ENCODE measurements at places on chromosomes 4 and X.
A peak's percentile ranks its signal among the peaks of the same experiment; 100 is the strongest.

GRCh38 chr4:141448490-141448889 lies 187.9 kb upstream of the IL15 start:
- no peak for DNase-seq

GRCh38 chr4:98611677-98612317 lies 46.6 kb downstream of the TSPAN5 start:
- DNase-seq: no peak

- DNase-seq: peak; percentile 1
Measured at GRCh38 chr4:57426779-57427395, 316.7 kb upstream of the IGFBP7 start.

DNA sequence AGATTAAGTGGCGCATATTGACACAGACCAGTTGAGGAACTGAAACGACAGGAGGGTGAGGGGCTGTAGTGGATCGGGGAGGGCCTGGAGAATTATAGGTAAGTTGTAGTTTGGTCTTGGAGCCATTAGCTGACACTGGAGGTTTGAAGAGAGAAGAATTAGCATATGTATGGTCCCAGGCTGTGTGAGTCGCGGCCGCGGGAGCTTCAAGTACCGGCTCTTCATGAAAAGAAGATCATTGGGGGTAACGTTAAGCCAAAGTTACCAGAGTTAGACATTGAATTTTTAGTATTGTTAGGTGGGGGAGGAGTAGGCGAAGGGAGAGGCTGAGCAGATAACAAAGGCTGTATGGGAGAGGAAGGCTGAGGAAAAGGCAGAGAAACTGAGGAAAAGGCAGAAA lies 56.5 kb downstream of the ZNF674 start:
- DNase-seq: no peak

DNA sequence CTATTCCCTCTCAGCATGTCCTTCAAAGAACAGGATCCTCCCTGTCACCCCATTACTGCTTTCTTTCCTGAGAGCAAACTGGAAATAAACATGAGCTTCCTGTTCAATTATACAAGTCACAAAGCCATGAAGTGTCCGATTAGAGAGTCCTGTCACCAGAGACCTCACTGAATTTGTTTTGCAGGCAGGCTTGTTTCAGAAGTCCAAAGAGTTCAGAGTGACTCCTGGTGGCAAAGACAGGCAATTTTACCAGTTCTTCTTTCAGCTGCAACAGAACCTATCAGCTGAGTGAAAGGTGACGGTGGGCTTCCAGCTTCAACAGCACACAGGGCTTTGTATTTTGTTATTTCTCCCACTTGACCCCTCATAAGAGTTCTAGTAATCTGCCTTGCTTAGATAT lies 6.4 kb downstream of the ELK1 start:
- no peak for DNase-seq

GRCh38 chr4:33696586-33696985 lies 2547.7 kb downstream of the ARAP2 start:
- DNase-seq: no peak

- DNase-seq: no peak
Measured at GRCh38 chr4:142331646-142332045, 514.5 kb downstream of the INPP4B start.

- DNase-seq: no peak
Measured at GRCh38 chr4:99362768-99363167, 10.2 kb upstream of the ADH1C start.

GRCh38 chr4:10590896-10591295 lies 93.7 kb downstream of the CLNK start:
- no peak for DNase-seq

DNA sequence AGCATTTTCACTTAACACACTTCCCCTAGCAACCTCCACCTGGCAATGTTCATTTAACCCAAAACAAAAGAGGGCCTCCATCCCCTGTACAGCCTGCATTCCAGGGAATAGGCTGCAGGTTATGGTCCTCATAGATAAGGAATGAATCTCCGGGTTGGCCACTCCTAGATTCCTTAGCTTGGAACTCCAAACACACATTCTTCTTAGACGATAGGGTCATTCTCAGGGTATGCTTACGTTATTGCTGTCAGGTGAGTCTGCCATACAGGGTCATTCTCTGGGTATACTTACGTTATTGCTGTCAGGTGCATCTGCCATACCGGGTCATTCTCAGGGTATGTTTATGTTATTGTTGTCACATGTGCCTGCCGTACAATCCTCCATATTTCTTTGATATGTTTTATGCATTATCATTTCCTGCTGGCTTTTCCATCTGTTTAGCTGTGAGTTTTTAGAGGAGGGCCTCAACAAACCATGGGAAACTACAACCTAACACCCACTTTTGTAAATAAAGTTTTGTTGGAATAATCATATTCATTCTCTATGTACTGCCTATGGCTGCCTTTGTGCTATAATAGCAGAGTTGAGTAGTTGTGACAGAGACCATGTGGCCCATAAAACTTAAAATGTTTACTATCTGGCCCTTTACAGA lies 8.2 kb upstream of the AFF1 start:
- DNase-seq: no peak

- no peak for DNase-seq
Measured at GRCh38 chr4:152197211-152197610, 338.7 kb downstream of the FBXW7 start.

- DNase-seq: peak; percentile 7
Measured at GRCh38 chr4:121255986-121256750, 92.0 kb upstream of the TNIP3 start.

GRCh38 chr4:80138551-80139538 lies 58.5 kb upstream of the PRDM8 start:
- DNase-seq: peak; percentile 36

- DNase-seq: no peak
Measured at GRCh38 chr4:1246901-1247863, 1.7 kb downstream of the CTBP1 start.

DNA sequence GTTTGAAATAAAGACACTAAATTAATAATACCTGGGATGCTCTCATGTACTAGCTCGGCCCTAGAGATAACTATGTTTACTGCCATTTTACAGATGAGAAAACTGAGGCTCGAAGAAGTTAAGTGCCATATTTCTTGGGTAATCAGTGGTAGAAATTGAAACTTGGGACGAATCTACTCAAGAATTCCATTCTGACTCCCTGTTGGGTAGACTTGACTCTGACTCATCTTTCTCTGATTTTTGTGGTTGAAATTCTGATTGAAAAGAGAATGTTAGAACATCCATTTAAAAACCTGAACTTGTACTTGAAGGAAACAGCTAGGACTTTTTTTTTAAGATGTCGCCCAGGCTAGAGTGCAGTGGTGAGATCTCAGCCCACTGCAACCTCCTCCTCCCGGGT lies 50.1 kb upstream of the NSUN7 start:
- no peak for DNase-seq

DNA sequence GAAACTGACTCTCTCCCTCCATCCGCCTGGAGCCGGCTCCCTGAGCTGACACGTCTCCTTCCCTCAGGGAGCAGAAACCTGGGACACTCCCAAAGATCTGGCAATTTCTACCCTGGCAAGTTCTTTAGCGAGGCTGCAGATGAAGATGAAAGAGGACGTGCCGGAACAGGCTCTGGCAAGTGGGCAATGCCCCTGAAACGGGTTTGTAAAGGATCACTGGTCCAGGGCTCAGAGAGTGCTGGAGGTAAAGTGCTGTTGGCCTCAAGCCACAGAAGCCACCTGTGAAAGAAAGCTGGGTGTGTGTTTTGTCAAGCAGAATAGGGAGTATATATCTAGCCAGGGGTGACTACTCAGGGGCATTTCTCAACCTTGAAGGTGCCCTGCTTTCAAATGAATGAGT lies 131.4 kb upstream of the ATP6AP2 start:
- no peak for DNase-seq

- DNase-seq: no peak
Measured at GRCh38 chr4:77438549-77438948, 167.1 kb upstream of the CXCL13 start.

DNA sequence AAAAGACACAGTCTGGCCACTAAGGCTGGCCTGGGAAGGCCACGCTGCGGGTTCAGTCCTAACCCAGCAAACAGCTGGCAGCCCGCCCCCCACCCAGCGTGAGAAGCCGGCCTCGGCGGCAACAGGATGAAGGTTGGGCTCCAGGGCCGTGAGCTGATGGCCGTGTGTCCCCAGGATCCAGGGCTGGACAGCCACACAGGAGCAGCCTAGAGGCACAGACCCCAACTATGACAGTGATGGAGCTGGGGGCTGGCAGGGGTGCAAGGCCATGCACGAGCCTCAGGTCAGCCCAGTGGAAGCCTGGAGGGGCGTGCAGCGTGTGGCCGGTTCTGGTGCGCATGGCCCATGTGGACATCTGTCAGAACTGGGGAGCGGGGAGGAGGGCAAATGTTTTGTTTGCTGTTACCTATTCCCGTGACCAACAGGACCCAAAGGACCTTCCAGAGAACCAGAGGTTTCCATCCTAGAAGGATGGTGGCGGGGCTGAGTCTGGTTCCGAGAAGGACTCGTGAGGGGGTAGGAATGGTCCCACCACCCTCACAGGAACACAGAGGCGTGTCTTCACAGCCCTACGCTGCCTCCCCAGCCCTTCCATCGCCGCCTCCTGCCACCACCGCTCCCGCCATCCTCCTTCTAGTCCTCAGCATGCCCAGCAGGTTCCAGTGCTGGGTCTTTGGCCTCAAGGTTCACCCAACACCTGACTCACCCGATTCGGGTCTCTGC lies 46.5 kb downstream of the ZFYVE28 start:
- no peak for DNase-seq

DNA sequence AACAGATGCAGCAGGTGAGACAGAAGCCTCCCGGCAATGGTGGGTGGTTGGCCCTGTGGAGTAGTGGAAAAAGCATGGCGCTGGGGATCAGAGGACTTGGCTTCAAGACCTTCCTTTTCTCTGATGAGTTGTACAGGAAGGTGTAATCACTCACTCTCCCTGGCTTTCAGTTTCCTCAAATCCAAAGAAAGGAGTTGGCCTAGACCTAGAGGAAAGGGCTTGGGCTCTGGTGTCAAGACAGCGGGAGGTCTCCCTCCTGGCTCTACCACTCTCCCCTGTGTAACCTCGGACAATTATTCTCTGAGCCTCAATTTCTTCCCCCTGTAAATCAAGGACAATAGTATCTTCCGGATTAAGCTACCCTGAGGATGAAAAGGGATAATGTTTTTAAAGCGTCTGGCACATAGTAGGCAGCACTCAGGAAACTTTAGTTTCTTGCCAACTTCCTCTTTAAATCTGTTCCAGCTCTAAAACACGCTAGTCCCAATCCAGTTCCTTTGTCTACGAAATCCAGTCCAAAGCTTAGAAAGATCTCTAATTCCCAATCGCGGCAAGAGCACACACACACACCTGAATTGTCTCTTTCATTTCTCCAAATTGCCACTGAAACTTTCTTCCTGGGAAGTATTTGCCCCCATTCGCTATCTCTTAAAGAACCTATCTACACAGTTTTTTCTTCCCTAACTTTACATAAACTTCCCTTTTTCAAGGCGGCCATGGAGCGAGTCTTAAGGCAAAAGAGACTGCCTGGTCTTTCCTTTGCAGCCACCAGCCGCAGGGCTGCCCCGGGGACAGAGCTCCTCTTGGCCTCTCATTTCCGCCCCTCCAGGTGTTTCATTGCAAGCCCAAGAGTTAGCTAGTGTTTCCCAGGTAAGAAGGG lies 29.9 kb upstream of the GPC4 start:
- DNase-seq: no peak

- DNase-seq: no peak
Measured at GRCh38 chr4:33493231-33493630, 2751.1 kb downstream of the ARAP2 start.

DNA sequence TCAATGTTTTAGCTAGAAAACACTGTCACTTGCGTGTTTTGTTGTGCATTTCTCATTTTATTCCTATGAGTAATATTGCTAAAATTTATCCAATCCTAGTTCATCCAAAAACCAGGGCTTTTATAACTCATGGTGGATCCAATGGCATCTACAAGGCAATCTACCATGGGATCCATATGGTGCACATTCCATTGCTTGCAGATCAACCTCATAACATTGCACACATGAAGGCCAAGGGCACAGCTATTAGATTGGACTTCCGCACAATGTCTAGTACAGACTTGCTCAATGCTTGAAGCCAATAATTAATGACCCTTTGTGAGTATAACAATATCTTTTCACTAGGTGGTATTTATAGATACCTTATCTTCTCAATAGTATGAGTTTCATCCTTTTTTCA lies 57.2 kb upstream of the UGT2B7 start:
- no peak for DNase-seq

DNA sequence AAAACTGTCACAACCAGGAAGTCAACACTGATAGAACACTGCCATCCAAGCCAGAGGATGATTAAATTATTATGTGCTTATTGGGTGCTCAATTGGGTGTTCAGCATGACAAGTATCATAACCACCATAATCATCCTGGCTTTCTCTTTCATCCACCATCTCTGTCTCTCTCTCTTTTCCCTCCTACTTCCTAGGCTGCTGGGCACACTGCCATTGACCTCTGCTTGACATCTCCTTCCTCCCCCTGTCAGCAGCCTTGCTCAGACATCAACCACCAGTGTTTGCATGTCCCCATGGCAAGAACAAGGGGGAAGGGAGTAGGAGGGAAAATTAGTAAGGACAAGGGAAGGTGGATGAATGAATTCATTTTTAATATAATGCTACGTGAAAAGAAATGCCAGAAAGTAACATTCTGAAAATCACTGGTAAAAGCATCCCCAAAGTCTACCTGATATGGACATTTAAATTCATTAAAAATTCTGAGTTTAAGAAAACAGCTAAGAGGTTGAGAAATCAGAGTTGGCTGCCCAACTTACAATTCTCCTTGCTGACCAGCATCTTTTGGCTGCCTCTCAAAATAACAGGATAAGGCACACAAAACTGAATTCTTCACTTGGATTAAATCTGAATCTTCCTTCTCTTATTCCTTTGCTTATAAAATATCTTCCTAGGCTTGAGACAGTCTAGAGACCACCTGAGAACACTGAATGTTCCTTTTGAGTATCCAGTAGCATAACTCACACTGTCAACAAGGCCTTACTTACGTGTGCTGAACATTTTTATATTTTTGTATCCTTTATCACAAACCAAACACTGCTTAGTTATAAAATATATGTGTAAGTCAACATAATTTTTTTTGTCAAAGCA lies 48.5 kb downstream of the SNCA start:
- DNase-seq: no peak

DNA sequence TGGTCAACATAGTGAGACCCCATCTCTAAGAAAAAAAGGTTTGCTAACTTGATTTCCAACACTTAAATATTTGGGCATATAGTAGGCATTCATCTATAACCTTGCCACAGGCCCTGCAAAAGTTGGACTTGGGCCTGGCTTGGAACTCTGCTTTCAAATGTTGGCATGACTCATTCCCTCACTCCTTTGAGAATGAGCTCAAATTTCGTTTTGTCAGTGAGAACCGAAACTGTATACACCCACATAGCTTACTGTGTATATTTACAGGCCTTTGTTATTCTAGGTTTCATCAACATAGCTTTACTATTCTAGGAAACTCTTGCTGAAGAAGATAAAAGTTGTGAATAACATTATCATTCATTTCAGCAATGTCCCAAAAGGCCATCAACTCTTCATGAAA lies 88.7 kb upstream of the ELOVL6 start:
- DNase-seq: no peak

DNA sequence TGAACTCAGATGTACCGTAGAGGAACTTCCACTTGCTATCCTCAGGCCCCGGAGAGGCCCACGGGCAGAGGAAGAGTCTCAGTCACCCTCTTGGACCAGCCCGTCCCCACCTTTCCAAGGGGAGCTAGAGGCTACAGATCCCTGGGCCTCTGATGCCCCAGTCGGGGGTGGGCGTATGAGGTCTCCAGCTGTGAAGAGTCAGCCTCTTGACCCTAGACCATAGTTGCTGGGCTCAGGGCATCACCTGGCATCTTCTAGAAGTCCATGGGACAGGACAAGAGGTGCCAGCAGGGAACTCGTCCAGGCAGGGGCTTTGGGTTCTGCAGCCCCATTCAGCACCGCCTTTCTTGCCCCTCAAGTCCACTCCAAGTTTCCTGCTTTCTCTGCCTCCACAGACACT lies 11.6 kb downstream of the SASH3 start:
- no peak for DNase-seq

Measured in activated CD4-positive, alpha-beta T cell treated with anti-CD3 and anti-CD28 coated beads, Interleukin-2, amount 50 U/mL, for 1 hour (primary cell).